ENCODE measurements at places on chromosomes 1 and 21.

DNA sequence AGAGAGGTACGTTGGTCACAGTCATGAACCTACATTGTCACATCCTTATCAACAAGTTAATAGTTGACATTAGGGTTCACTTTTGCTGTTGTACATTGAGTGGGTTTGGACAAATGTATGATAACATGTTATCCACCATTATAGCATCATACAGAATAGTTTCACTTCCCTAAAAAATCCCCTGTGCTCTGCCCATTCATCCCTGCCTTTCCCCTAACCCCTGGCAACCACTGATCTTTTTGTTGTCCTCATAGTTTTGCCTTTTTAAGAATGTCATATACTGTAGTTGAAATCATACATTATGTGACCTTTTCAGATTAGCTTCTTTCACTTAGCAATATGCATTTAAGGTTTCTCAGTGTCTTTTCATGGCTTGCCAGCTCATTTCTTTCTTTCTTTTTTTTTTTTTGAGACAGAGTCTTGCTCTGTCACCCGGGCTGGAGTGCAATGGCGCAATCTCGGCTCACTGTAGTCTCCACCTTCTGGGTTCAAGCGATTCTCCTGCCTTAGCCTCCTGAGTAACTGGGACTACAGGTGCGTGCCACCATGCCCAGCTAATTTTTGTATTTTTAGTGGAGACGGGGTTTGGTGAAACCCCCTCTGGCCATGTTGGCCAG is 50.6 kb downstream of the UCK2 start:
- no peak for DNase-seq

DNA sequence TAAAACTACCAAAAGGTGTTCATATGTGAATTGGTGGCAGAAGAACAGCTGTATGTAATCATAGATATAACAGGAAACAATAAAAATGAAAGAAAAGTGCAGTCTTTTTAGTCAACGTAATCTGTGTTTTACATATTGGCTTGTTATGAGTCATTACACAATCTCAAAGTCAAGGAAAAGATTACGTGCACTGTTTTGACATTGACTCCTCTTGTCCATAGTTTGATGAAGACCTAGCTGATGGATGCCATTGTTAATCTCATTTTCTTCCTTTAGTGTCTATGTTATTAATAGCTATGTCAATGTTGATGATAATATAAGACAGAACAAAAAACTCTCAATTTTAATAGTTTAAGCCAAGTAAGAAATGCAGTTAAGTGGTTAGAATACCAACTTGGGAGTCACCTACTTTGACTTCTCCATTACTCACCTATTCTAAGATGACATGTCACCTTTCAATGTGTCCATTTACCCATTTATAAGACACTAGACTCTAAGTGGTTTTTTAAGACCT is 84.5 kb upstream of the SAMSN1 start:
- no peak for DNase-seq

DNA sequence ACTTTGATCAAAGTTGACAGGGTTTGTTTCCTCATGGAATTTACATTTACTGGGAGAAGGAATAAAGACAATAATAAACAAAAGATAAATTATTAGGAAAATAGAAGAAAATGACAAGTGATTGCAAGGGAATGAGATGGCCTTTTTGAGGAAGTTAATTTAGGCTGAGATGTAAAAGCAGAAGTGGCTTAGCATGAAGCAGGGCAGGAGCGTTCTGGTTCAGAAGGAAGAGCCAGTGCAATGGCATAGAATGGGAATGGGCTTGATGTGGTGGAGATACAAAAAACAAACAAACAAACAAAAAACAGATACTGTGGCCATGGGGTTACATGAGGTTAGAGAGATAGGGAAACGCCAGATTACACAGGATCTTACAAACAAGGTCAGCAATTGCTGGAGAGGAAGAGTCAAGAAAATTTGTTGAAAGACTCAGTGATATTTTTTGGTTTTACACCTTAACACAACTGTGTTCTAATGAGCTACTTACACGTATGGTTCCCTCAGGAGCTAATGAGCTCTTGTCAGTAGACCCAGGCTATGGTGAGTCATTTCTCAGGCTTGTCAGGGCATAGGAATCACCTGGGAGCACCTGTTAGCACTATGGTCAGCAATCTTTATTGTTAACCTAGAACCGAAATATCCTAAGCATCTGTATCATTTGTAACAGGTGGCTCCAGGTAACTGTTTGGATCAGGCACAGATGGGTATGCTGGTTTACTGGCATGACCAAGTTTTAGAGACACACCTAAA is 8.7 kb upstream of the CADM3 start:
- no peak for DNase-seq

- DNase-seq, result no peak
Measured at GRCh38 chr1:159987186-159987585, 33.1 kb upstream of the SLAMF9 start.

DNA sequence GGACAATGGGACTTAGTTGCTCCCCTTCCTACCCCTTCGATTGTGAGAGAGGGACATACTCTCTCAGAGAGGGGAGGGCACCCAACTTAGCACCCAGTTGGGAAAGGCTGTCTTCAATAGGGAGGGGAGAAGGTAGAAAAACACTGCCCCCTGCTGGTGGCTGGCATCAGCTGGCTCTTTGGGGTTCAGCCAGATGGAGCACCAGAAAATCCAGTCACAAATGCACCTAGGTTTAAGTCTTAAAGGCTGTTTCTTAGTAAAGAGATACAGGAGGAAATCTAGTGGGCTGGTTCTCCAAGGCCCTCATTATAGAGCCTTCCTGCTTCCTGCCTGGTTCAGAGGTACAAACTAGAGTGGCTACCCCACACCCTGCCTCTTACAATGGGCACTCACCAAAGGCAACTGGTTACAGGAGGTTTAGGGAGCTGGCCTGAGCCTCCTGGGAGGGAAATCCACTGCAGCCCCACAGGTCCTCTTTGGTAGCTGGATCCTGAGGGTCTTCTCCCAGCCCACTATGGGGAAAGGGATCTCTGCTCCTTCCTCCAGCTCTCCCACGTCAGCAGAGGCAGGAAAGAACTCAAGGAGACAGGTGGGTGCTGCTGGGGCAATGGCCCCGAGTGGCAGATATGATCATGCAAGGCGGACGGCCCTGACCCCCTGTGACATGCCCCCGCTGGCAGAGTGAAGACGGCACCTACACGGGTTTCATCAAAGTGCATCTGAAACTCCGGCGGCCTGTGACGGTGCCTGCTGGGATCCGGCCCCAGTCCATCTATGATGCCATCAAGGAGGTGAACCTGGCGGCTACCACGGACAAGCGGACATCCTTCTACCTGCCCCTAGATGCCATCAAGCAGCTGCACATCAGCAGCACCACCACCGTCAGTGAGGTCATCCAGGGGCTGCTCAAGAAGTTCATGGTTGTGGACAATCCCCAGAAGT is 28.3 kb downstream of the EIF2D start:
- no peak for DNase-seq

DNA sequence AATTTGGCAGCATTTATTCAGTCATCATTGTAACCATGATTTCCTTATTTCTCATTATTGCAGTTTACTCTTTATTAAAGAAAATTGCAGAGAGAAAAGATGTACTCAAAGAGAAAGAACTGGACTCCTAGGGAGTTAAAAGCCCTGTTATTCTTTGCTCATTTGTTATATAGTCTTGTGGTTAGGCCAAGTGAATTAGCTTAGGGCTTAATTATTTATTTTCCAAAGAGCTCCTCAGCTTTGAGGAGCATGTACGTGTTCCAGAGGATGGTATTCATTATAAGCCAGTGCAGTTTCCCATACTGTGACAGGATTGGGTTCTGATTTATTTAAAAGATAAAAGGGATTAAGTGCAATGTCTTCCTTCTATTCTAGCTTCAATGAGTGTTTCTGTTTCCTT is 86.4 kb downstream of the GPR161 start:
- no peak for DNase-seq

DNA sequence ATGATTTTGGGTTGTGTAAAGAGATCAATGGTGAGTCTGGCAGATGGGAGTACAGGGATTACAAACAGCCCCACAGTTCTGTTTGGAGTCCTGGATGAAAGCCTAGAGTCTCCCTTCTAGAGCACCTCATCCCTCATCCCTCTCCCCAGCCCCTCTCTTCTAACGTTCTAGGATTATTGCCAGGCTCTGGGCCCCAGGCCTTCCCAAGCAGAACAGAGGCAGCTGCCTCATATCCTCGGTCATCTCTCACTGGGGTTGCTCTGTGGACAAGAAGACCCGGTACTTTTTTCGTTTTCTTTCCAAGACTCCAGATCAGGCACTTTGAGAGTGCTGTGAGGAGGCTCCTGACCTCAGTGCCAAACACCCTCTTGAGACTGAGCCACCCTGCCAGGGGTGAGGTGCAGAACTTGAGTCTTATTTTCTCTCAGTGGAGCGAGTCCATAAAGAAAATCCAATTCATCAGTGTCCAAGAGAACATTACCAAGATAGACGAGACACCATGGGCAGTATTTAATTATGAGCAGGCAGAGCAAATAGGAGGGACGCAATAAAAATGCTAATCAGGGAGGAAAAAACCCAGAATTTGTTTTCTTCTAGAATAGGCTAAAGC is 17.1 kb upstream of the KCND3 start:
- DNase-seq, result no peak

DNA sequence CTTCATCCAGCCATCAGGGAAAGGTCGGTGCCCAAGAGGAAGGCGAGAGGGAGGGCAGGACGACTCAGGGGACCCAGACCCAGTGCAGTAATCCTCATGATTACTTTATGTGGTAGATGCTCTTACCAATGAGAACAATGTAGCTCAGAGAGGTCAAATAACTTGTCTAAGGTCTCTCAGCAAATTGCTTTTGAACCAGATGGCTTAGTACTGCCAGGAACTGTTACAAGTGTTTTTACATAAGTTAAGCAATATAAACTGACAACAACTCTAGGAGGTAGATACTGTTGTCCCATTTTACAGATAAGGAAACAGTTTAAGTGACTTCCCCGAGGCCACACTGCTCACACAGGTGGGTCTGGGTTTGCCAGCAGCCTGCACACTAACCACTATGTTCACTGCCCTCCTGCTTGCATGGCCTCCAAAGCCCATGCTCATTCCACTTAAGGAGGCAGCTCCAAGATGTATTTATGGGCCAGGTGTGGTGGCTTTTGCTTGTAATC is 111.7 kb downstream of the LACTBL1 start:
- no peak for DNase-seq

- DNase-seq, result no peak
Measured at GRCh38 chr1:160558660-160559380, 20.5 kb downstream of the CD84 start.

DNA sequence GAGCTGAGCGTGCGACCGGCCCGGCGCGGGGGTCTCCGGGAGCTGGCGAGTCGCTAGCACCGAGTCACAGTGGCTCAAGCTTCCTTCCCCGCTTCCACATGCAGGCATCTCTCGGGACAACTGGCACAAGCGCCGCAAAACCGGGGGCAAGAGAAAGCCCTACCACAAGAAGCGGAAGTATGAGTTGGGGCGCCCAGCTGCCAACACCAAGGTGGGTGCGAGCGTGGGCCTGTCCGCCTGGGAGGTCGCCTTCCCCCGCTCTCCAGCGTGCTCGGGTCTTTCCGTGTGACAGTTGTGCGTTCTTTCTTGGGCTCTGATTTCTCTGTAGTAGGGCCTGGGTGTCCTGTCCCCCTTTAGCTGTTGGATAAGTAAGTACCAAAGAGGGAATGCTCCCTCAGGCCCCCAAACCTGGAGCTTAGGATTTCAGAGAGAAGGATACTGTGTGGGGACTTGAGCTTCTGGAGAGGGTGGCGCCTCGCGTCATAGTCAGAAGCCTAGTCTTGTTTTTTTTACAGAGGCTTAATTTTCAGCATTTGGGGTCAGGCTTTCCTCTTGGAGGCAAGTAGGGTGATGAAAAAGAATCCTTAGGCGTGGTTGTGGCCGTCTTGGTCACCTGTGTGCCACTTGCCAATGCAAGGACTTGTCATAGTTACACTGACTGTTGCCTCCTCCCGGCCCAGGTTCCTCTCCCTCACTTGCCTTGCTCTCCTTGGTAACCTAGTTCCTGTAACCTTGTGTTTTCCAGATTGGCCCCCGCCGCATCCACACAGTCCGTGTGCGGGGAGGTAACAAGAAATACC is 790 bp downstream of the RPS8 start:
- DNase-seq, result no peak

GRCh38 chr1:10962483-10962882 is 50.0 kb upstream of the TARDBP start:
- no peak for DNase-seq

GRCh38 chr1:100051401-100051800 is 81.3 kb downstream of the SASS6 start:
- DNase-seq, result no peak

DNA sequence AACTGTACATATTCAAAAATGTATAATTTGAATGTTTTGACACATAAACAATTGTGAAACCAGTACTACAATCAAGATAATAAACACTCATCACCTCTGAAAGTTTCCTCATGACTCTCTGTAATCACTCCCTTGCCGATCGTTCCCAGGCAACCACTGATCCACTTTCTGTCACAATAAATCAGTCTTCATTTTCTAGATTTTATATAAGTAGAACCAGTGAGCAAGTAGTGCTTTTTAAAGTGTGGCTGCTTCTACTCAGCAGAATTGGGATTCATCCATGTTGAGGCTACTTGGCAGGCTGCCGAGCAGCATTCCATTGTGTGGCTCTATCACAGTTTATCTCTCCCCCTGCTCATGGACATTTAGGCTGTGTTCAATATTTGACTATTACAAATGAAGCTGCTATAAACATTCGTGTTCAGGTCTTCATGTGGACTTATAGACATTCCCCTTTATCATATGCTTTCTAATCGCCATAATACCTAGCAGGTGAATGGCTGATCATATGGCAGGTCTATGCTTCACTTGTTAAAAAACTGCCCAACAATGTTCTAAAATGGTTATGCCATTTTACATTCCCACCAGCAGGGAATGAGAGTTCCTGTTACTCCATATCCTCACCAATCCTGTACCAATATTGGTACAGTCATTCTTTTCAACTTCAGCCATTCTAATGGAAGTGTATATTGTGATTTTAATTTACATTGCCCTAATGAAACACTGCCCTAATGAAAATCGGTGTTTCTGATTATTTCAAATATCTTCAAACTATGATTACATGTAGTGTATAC is 20.5 kb downstream of the TEX38 start:
- no peak for DNase-seq

- DNase-seq, result no peak
Measured at GRCh38 chr1:2821966-2822620, 20.6 kb upstream of the TTC34 start.

GRCh38 chr21:19995253-19995652 is 1003.0 kb upstream of the NCAM2 start:
- DNase-seq, result no peak

DNA sequence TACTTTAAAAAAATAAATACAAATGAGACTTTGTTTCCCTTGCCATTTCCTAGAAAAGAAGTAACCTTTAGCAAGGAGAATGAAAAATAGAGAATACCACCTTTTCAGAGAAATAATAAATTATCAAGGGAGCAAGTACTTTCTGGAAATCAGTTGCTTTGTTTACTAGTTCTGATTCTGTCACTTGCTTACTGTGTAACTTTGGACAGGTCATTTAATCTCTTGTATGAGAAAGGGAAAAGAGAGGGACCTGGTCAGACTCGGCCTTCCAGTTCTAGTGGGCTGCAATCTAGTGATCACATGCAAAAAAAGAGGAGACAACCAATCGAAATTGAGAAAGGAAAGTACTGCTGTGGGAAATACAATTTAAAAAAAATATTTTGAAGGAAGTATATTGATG is 34.2 kb downstream of the KCTD3 start:
- no peak for DNase-seq

- no peak for DNase-seq
Measured at GRCh38 chr1:8902765-8903164, 24.3 kb upstream of the ENO1 start.

All from cortex of kidney (tissue), 1 donor.